ENCODE measurements at places on chromosomes 3 and 15. TPM values are rescaled to one million over a fixed set of nuclear protein-coding genes. Genes with fewer than 3 reads are reported as not detected.

DNA sequence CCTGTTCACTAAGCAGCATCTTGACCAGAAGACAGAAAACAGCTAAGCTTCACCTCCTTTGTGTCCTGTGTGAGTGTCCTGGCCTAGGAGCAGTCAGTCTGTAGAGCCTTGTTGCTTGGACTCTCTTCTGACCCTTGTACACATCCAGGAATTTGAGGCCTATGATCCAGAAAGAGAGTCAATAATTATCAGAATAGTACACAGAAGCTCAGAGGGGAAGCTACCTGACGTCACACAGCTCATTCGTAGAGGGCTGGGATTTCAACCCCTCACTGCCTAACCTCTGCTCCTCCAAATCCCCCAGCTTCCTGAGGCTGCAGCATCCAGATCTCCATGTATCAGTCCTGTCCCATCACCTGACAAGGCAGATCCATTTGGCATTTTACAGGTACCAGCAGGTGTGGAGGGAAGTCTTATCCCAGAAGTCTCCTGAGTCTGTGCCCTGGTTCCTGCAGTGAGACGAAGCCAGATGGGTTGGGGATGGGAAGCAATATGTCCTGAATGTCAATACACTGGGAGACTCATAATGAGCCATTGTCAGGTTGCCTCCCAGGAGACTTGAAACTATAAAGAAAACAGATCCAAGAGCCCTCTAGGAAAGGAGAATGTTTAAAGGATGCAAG, 203.1 kb downstream of the MINAR1 start:
- no peak for DNase-seq

DNA sequence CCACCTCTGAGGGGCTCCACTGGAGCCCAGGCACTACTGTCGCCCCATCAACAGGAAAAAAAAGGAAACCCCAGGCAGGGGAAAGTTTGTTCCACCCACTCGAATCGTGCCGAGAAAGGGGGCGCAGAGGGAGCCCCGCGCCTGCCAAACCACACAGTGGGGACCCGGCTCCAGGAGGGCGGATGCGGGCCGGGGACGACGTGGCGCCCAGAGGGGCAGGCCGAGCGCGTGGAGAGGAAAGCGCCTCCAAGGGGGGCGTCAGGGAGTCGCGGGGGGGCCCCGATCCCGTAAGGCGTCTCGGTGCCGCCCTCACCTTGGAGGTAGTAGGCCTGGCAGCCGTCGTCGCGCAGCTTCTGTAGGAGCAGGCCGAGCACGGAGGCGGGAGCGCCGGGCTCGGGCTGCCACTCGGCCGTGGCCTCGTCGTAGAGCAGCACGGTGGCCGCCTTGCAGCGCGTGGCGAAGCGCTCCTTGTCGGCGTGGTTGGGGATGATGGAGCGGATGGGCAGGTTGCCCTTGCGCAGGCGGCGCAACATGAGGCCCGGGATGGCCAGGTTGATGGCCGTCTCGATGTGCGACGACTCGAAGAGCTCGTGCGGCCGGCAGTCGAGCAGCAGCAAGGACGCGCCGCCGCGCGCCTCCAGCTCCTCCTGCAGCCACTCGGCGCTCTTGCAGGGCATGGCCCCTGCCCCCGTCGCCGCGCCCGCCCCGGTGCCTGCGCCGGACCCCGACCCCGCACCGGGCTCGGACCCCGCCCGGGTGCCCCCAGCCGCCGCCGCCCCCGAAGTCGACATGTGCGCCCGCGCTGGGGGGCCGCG, 627 bp downstream of the DUSP7 start:
- DNase-seq, result no peak

The CFAP92 gene
- not detected for total RNA-seq

DNA sequence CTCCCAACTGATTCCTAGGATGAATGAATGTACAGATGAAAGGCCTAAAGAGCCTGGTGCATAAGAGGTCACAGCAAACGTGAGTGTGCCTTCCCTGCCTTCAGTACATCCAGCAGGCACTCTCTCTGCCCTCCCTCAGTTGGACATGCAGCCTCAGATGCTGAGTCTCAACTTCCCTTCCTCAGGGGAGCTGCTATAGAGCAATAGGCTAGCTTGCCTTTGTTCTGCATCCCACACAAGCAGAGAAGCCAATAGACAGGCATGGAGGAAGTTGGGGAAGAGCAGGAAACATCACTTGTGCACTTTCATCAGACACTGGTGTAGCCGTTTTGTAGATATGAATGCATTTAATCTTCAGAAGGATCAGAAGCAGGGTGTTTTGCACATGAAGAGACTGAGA, 147.5 kb upstream of the THBS1 start:
- DNase-seq, result no peak

- no peak for DNase-seq
These were observed 9.4 kb downstream of the ANKRD63 start for GRCh38 chr15:40273428-40273827.

GRCh38 chr3:14133188-14133800, 8.4 kb downstream of the TMEM43 start:
- peak; percentile 59 for DNase-seq

DNA sequence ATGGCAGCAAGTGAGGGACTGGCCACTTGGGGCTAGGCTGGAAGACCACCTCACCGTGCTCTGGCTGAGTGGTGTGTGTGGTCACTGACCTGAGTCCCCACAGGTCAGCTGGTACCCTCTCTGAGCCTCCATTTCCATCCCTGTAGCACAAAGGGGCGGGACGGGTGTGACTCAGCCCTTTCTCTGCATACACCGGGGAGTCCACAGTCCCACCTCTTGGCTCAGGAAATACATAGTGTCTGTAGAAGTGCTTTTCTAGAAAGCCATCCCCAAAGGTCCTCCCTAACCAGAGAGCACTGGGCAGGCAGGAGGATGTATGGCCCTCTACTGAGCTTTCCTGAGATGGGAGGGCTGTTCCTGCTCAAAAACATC, 27.2 kb downstream of the WNT7A start:
- DNase-seq, result no peak

DNA sequence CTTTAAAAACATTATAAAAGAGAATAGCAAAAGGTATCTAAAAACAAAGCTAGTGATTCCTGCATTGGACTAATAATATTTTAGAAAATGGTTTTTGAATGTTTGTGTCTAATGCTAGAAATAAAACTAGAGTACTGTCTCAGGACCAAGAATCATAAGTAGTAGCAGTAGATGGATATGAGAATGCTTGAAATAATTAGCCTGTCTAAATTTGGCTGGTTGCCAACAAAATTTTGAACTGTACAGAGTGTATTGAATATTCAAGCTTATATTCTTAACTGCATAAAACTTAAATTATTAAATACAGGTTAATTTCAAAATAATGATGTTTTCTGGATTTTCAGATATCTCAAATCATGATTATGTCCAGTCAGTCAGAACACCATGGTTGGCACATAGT, 14.0 kb downstream of the ABHD5 start:
- no peak for DNase-seq

DNA sequence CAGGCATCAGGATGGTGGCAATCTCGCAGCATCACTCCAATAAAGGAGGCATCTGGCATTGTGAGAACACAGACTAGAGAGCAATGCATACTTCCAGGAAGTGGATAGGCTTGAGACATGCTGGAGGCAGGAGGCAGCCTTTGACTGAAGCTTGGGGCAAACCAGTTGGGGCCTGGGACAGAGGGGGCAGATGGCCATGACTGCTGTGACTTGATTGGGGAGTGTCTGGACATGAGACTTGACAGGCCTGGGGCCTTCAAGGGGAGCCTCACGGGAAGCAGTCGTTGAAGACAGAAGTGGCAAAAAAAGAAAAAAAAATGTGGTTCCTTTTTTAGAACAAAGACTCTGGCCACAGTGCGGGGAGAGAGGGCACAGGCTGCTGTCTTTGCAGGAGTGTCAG, 44.7 kb upstream of the CHRNA7 start:
- no peak for DNase-seq

The C15orf39 gene
- total RNA-seq, result 26.8 TPM

GRCh38 chr3:69095636-69096035, 10.9 kb downstream of the ARL6IP5 start:
- no peak for DNase-seq

All from natural killer cell treated with Interleukin-12 subunit alpha and Interleukin-12 subunit beta and Interleukin-15 and Interleukin-18, amount 100 ng/mL, for 72 hours (primary cell).